ENCODE measurements at places on chromosomes 6 and 20.
A peak's percentile ranks its signal among the peaks of the same experiment; 100 is the strongest.

GRCh38 chr6:30006170-30007131, 54.6 kb upstream of the POLR1H start:
- H3K27ac ChIP-seq: peak overlapping the region; percentile 64
- peaks cover 59% of the 10 kb centered on the region for H3K27me3 ChIP-seq
- H3K4me1 ChIP-seq: peaks cover 23% of the 10 kb centered on the region
- DNase-seq: no peak
- peaks cover 8% of the 10 kb centered on the region for H3K36me3 ChIP-seq

GRCh38 chr20:62977613-62978560, 25.4 kb downstream of the SLC17A9 start:
- peak overlapping the region; percentile 87 for H3K27ac ChIP-seq
- peaks cover 64% of the 10 kb centered on the region for H3K27me3 ChIP-seq
- DNase-seq: peak; percentile 72
- peaks cover 32% of the 10 kb centered on the region for H3K4me1 ChIP-seq
- peak overlapping the region; percentile 74 for H3K4me3 ChIP-seq

GRCh38 chr6:114520976-114521375, 178.2 kb upstream of the HS3ST5 start:
- H3K36me3 ChIP-seq: peaks cover 2% of the 10 kb centered on the region
- no peak overlapping the region for H3K27ac ChIP-seq

DNA sequence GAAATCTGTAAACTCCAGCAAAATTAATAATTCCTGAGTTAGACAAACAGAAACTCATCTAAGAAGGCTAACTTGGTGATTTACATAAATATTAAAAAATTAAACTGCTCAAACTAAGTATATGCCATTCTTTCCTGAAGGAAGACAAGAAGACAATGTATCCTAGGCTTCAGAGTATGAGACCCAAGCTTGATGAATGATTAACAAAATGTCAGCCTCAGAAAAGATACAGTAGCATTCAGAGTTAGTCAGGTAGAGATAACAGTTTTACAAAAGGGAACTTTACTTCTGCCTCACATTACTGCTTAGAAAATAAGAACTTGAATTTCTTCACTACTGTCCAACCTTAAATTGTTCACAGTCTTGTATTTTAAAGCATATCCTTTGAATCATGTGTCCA, 12.0 kb downstream of the CSNK2A1 start:
- H3K27me3 ChIP-seq: no peaks in the 10 kb centered on the region
- peaks cover 22% of the 10 kb centered on the region for H3K36me3 ChIP-seq
- H3K4me1 ChIP-seq: peaks cover 60% of the 10 kb centered on the region
- no peak overlapping the region for H3K4me3 ChIP-seq
- H3K27ac ChIP-seq: no peak overlapping the region
- no peak for DNase-seq

DNA sequence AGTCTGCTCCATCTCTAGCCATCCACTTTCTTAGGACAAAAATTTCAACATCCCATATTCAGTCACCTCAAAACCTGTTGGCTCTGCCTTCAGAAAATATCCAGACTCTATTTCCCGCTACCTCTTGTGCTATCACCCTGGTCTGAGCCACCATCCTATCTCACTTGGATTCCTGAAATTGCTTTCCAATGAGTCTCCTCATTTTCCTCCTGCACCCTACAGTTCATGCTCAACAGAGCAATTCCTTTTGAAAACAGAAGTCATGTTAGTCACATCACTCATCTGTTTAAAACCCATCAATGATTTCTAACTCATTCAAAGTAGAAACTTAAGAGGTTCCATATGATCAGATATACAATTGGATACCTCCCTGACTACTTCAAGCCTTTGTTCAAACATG, 229.9 kb downstream of the ADGRG6 start:
- no peak overlapping the region for H3K27ac ChIP-seq
- H3K4me1 ChIP-seq: no peaks in the 10 kb centered on the region
- no peaks in the 10 kb centered on the region for H3K36me3 ChIP-seq
- H3K27me3 ChIP-seq: peaks cover 26% of the 10 kb centered on the region
- no peak for DNase-seq

Data from central memory CD8-positive, alpha-beta T cell (primary cell).